NCI-H2107 (cell line): ENCODE measurements at places on chromosomes 3 and 15.

DNA sequence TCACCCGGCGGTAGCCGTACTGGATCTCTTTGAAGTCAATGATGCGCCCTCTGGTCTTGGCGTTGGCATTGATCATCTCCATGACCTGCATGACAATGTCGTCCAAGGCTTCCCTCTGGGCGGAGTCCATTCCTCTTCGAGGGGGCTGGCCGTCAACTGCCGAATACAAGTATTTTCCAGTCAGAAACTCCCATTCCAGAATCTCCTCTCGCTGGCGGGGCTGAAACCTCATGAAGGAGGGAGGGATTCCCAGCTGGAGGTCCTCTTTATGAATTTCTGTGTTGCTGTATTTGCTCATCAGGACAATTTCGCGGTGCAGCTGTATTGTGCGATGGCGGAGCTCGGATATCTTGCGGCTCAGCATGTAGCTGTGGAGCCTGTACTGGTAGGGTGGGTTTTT is 73.4 kb downstream of the CHSY1 start:
- no peak for DNase-seq

DNA sequence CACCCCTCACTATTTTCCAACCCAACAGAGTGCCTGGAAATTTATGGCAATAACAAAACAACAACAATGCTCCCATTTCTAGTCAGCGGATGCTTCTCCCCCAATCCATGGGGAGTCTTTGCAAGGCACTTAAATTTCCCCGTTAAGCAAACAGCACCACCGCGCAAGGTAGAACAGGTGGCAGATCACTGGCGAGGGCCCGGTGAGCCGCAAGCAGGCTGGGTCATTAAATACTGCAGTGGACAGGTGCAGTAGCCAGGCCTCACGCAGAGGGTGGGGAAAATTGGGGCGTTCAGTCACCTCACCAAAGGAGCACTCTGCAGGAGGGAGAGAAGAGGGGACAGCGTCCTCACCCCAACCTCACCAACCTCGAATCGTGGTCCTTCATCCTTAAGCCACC is 147.5 kb downstream of the NTRK3 start:
- DNase-seq, result no peak

DNA sequence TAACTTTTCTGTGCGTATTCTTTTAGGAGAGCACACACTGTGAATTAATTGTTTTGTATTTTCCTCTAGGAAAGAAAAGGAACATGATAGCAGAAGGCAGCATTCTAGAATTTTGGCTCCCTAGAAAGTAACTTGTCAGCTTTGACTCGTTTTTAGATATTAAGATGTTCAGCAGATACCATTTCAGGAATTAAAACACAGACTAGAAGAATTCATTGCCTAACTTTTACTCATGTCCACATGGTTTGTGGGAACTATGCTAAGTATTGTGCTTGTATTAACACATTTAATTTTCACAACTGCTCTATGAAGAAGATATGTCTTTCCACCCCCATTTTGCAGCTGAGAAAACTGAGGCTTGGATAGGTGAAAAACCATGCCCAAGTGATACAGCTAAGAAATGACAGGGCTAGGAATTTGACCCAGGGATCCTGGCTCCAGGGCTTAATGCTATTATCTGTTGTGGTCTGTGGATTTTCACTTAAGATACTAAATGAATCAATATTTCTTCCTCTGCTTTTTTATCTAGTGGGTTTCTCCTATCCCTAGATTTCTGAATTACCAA is 128.8 kb downstream of the MITF start:
- DNase-seq, result no peak

- DNase-seq, result no peak
These were observed 6.1 kb upstream of the CMTM6 start for GRCh38 chr3:32508711-32509110.

DNA sequence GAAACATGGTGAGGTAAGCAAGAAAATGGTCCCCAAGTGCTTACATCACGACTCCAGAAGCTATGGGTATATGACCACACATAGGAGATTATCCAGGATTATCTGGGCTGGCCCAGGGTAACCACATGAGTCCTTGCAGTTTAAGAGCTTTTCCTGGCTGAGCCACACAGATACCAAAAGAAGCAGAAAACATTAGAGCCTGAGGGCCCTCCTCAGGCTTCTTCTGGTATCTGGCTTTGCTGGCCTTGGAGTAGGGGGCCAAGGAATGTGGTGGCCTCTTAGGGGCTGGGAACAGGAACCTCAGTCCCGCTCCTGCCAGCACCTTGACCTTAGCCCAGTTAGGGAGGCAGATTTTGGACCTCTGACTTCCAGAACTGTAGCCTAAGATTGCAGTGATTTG is 259.1 kb downstream of the KCNMB2 start:
- DNase-seq, result no peak

DNA sequence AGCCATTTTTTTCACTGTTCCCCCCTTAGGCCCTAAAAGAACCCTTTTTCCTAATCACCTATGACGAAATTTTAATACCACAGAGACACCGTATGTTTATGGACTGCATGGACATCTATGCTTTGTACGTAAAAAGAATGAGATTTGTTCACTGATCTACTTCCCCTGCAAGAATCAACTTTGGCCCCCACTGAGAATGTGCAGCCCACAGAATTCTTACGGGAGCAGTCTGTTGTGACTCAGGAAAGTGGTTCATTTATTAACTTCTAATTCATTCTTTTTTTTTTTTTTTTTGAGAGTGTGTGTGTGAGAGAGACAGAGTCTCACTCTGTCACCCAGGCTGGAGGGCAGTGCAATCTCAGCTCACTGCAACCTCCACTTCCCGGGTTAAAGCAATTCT is 17.6 kb downstream of the EIF4E3 start:
- DNase-seq, result no peak
